Cardiac septum (tissue), 1 donor: ENCODE measurements at places on chromosomes 16 and 17. TPM values are rescaled to one million over a fixed set of nuclear protein-coding genes. Genes with fewer than 3 reads are reported as not detected.

Gene EXOC3L1
- 2.8 TPM for total RNA-seq

Gene PYDC1
- total RNA-seq, result not detected

Gene TBC1D3C
- total RNA-seq, result not detected

Gene C17orf78
- not detected for total RNA-seq

Gene FNDC8
- total RNA-seq, result not detected

GRCh38 chr17:34225046-34225445 is 30.0 kb upstream of the CCL2 start:
- DNase-seq, result no peak

DNA sequence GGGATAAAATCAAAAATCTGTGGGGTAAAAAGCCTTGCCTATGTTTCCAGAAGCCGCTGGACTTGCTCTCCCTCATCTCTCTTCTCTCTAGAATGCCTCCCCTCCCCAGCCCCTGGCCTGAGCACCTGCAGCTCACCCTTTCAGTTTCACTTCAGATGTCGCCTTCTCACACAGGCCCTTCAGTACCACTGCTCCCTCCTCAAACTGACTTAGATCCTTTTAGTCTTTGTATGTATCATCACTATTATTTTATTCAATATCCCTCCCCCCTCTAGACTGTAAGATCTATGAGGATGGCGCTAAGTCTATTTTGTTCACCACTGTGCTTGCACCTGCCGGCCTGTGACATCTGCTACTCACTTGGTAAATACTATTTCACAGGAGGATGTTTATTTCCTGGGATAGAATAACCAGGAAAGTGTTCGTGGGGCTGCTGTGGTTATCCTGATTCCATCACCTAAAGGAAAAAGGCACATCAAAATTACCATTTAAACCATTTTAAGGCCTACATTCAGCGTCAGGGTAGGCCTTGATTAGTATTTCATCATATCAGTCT is 122.3 kb downstream of the MRTFB start:
- DNase-seq, result no peak

- DNase-seq, result peak; percentile 85
These were observed 9.2 kb downstream of the PIGQ start for GRCh38 chr16:578870-579405.

- DNase-seq, result no peak
These were observed 2.0 kb downstream of the CORO7 start for GRCh38 chr16:4414187-4414917.

- DNase-seq, result no peak
These were observed 221.2 kb downstream of the PRKCA start for GRCh38 chr17:66523378-66524200.

- DNase-seq, result no peak
These were observed 143.2 kb upstream of the ASIC2 start for GRCh38 chr17:33436321-33436720.

DNA sequence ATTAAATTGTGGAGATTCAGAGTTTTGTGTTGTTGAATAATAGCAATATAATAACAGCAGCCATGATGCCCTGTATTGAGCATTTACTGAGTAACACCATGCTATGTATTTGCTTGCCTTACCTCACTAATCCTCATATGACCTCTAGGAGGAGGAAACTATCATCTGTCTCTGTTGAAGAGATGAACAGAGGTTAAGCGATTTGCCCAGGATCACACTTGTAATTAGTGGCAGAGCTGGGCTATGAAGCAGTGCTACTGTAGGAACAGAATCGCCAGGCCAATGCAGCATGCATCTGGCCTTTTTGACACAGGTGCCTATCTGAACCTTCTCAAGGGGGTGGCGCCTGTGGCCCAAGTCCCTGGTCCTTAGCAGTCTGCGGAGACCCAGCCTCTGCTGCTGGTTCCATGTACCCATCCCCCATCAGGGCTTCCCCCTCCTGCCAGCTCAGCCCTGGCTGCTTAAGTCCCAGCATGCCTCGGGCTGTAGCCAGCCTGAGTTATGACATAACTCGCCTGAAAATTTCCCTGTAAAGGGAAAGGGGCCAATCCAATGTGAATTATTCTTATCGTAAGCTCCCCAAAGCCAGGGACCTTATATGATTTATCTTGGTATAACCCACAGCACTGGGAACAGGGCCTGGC is 50.4 kb upstream of the HS3ST2 start:
- no peak for DNase-seq

GRCh38 chr16:83312718-83313245 is 495.0 kb upstream of the HSBP1 start:
- DNase-seq, result no peak

- DNase-seq, result no peak
These were observed 525 bp downstream of the JPT1 start for GRCh38 chr17:75153780-75154194.

- no peak for DNase-seq
These were observed 227.5 kb downstream of the SPECC1 start for GRCh38 chr17:20236578-20237227.

DNA sequence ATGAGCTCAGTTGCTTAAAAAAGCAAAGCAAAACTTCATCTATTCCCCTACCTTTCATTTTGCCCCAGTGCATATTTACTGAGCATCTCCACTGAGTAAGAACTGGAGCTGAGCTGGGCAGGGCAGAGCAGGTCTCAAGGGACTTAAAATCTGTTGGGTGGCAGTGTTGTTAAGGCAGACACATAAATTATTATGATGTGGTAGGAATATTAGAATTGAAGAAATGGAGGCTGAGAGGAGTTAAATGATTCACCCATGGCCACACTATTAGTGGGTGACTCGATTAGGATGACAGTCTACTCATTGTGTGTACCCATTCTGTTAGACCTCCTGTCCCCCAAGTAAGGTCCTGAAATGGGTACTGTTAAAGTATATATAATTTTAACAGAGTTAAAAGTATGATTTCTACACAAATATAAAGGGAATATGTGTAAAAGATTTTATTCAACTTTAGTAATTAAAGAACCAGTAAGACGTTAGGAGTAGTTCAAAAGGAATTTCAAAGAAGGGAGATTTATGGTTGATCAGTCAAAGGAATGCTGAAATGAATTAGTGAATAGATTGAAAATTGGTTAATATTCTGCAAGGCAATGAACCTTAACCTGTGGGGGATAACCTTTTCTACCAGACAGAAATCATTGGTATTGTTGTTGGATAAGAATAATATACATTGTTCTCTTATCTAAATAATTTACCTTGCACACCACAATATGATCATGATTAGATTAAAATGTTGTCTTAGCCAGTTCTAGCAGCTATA is 17.5 kb downstream of the ITGB3 start:
- no peak for DNase-seq

DNA sequence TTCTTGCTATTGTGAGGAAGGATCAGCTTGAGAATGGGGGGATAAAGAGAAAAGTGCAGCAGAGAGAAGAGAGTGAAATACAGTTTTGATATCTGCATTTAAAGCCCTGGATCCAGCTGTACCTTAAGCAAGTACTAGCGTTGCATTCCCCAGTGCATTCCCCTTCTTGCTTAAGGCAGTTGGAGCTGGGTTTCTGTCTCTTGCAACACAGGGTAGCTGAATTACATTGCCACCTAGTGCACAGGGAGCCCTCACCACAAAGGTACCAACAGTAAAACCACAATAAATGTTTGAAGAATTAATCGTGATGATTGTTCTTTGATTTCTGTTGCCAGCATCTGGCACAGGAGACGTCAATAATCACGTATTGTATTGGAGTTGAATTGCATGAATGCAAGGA is 588.7 kb downstream of the RBFOX1 start:
- no peak for DNase-seq

- DNase-seq, result no peak
These were observed 7.7 kb downstream of the CCL3L1 start for GRCh38 chr17:36188891-36189306.
